Amygdala (tissue), 56 donors: ENCODE measurements at places on chromosomes 4 and X.

GRCh38 chrX:101386542-101386885 is 523 bp upstream of the BTK start:
- DNase-seq, result no peak

- no peak for DNase-seq
Measured at GRCh38 chr4:147223576-147223975, 257.3 kb upstream of the EDNRA start.

DNA sequence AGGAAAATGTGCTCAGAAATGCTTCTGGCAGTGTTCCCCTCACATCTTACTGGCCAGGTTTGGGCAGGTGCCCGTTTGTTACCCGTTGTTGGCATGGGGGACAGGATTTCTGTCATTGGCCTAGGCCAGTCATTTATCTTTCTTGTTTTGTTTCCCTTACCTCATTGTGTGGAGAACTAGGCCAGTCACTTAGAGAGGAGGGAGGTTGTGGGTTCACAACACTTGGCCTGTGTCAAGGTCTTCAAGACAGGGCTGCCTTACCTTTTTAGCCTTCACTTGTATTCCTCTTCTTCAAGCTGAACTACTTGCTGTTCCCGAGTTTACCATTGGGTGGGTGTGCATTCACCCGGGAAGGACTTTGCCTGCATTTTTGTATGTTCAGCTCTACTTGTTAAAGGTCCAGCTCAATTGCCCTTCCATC is 17.7 kb downstream of the SNX25 start:
- no peak for DNase-seq

DNA sequence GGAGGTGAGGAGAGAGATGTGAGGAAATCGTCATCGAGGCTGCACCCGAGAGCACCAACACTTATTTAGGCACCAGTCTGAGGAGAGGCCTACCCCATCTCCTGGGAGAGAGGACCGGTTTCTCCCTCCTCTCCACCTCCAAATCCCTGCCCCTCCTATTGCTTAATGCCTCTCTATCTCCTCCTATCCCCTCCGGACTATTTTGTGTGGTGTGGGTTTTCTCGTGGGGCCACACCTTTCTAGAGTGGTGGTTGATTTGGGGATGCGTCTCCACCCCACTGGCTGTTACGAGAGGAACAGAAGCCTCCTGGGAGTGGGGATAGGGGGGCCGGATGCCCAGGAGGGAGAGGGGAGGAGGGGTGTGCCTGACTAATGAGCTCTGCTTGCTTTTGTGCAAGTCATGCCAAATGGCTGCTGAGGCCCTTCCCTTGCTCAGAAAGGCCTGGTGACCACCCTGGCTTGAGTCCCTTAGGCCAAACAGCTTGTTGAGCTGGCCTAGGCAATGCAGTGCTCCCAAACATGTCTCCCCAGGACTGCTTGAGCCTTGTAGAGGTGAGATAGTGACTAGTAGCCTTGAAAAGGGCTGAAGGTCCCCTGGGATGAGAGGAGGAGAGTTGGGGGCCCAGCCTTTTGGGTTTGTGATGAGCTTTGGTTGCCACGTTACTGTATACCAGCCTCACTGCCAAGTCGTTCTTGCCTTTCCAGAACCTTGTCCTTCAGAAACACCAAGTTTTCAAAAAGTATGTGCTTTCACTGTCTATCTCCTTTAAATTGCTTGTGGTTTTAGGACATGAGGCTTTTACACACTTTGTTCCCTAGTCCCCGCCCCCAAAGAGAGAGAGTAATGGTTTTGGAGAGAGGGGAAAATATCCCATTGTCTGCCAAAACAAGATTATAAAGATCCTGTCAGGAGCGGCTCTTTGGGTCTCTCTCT is 1.2 kb downstream of the MSN start:
- peak; percentile 6 for DNase-seq

GRCh38 chrX:41692162-41692749 is 3.5 kb downstream of the GPR34 start:
- no peak for DNase-seq

DNA sequence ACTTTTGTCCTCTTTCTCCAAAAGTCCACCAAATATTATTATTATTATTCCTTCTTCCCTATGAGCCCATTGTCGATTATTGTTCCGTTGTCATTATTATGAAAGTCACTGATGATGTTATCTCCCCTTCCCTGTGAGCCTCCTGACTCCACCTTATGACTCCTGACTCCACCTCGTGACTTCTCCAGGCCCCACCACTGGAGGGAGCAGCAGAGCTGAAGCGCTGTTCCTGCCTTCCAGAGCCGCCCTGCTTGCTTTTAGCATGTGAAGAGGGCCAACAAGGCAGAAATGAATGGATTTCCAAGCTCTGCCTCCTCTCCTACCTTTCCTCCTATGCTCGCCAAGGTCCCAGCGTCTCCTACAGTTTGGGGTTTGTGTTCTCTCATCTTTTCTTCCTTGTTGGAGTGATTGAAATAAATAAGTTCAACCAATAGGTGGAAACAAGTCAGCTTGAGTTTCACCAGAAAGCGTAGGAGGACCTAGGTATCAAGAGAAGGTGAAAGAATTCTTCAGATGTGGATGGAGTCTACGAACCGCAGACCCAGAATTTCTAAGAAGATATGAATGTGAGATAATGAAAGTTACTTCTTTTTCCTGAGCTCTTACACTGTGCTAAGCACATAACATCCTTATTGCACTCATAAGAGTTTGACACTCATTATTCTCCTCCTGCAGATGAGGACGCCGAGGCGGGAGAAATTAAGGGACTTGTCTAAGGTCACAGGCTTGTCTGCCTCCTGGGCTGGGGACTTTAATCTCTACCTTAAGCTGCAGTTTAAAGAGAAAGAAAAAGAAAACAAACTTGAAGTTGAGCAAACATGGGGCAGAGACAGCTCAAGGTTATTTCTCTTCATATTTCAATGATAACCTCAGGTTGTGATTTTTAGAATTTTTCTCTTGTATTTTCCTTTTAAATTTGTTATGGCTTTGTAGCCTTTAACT is 26.1 kb downstream of the IGSF1 start:
- no peak for DNase-seq
